ENCODE measurements at places on chromosomes 1 and 21.

DNA sequence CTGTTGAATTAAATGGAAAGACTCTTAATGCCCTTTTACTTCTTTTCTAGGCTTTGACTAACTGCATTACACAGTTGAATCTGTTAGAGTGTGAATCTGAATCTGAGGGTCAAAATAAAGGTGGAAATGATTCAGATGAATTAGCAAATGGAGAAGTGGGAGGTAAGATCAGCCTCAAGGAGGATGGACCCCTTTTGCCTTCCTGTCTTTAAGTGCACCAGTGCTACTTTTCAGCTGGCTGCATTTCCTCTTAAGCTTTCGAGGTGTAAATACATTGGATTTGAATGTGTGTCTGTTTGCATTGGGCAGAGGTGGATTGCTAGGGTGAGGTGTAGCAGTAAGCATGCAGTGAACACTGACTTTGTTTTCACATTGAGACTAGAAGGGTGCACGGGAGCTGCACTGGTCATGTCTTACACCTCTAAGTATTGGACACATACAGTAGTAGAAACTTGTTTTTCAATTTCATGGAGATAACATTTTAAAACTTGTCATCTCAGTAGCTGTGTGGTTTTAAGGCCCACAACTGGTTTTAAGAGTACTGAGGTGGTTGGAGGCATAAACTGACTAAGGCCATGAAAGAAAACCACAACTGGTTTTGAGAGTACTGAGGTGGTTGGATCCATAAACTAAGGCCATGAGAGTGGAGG, 35.4 kb downstream of the MIA3 start:
- no peak for DNase-seq

DNA sequence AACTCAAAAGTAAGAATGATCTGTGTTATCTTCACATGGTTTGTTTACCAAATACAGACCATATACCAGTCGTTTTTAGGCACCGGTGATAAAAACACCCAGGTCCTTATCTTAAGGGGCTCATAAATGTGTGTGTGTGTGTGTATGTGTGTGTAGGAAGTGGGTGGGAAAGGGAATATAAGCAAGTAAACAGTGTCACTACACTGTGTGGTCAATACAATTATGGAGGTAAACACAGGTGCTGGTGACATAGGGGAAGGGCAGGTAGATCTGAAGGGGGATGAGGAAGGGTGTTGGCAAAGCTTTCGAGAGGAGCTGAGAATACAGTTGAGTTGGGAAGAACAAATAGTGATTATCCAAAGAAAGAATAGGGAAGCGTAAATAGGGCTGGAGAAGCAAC, 19.1 kb upstream of the MRPS6 start:
- no peak for DNase-seq

DNA sequence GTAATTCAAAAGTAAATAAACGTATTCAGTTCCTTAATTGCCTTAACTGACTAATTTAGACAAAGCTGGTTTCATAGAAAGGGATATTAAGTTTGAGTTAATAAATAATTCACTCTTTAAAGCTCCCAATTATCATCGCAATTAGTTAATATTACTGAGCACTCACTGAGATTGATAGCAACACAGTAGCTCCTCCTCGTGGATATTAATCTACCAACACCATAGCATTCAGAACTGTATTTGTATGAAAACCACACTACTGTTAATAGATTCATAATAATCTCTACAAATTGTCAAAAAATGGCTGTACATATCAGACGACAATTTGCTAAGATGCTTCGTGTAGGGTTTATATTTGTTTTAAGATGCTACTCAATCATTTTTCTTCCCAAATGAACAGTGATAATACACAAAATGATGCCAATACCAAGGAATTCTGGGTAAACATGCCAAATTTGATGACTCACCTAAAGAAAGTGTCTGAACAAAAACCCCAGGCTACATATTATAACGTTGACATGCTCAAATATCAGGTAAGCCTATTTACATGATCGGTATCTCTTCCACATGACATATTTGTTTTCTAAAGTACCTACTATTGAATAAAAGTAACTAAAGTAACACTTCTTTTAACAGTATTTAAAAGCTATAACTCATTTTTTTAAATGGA, 18.8 kb upstream of the DYNLT5 start:
- DNase-seq: no peak

GRCh38 chr1:84155517-84155916, 11.4 kb downstream of the PRKACB start:
- DNase-seq: no peak

GRCh38 chr1:155320661-155321617, at the start of gene RUSC1:
RUSC1 (plus strand) TSS chr1:155320894; CDS start chr1:155321774, 880 bp downstream.
- peak; percentile 65 for DNase-seq

DNA sequence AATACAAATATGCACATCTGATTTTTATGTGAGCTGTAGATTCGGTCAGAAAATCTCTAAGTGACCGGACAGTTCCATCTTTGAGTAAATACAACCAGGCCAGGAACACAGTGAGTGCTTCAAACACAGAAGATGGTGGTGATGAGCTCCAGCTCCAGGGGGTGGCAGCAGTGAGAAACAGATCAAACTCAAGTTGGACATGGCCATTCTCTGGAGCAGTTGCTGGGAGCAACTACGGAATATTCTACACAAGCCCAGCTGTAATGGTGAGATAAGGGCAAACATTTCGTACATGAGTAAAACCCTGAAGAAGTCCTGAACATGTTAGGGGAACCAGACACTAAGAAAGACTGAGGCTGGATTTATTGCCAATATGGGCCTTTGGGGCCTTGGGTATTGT, 100.7 kb downstream of the BARHL2 start:
- no peak for DNase-seq

GRCh38 chr1:119275145-119276134, 93.1 kb upstream of the HAO2 start:
- peak; percentile 31 for DNase-seq

- no peak for DNase-seq
Observed at GRCh38 chr1:14759042-14759818, 160.7 kb downstream of the KAZN start.

DNA sequence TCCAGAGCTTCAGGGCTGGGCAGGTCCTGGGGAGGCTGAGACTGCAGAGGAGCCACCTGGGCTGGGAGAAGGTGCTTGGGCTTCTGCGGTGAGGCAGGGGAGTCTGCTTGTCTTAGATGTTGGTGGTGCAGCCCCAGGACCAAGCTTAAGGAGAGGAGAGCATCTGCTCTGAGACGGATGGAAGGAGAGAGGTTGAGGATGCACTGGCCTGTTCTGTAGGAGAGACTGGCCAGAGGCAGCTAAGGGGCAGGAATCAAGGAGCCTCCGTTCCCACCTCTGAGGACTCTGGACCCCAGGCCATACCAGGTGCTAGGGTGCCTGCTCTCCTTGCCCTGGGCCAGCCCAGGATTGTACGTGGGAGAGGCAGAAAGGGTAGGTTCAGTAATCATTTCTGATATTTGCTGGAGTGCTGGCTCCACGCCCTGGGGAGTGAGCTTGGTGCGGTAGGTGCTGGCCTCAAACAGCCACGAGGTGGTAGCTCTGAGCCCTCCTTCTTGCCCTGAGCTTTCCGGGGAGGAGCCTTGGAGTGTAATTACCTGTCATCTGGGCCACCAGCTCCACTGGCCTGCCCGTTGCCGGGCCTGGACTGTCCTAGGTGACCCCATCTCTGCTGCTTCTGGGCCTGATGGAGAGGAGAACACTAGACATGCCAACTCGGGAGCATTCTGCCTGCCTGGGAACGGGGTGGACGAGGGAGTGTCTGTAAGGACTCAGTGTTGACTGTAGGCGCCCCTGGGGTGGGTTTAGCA, 9.3 kb downstream of the MYBPH start:
- DNase-seq: no peak

DNA sequence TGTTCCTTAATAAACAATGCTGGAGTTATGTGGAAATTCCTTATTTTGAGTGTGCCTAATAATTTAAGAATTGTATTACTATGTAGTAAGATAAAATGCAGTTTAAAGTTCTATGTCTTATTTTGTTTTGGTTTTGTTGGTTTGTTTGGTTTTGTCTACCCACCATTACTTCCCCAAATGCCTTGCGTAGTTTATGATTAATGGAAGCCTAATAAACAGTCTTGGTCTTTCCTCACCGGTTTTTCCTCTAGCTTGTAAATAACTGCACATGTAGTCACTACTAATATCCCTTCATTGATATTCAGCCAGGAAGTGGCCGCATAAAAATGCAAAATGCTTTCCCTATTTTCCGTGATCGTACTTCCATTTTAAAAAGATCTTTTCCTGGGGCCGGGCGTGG, 2.9 kb downstream of the SDCCAG8 start:
- DNase-seq: no peak

GRCh38 chr21:41369920-41370839, 8.4 kb downstream of the MX2 start:
- no peak for DNase-seq

- DNase-seq: no peak
Observed at GRCh38 chr1:180168786-180169639, 14.3 kb downstream of the QSOX1 start.

DNA sequence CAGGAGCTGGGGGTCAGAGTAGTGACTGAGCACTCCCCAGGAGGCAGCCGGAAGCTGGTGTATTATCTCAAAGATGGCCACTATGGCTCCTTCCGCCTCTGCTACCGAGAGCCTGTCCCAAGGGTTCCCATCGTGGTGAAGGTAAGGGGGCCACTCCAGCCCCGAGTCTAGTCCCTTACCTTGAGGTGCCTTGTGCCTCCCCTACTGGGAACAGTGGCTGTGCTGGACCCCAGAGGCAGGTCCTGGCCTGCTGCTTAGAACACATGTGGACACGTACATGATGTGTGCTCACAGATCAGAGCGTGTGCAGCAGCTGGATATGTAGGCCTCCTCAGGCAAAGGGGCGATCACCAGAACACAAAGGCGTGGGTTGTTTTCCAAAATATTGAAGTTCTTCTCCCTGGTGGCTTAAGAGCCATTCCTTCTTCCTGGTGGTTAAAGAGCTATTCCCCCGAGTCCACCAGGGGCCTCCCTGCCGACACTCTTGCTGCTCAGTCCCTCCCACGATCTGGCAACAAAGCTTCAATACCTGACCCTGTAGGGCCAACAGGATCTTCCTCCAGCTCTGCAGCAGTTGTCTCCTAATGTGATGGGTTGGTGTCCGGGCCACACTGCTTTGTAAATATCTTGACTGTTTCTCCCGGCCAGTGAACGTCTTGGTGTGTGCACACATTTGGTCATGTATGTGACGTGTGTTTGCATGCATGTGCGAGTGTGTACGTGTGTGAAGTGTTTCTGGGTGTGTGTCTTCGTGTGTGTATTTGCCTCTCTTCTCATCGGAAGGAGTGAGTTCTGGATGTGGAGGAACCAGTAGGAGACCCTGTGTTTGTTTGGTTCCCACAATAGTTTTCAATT, 68.4 kb upstream of the TINAGL1 start:
- no peak for DNase-seq

Data from midbrain (tissue), 1 donor.